Activated CD4-positive, CD25-positive, alpha-beta regulatory T cell treated with anti-CD3 and anti-CD28 coated beads, Interleukin-2, amount 50 U/mL, for 72 hours (primary cell): ENCODE measurements at places on chromosomes 5 and 9.
A peak's percentile ranks its signal among the peaks of the same experiment; 100 is the strongest.

- DNase-seq = no peak
These were observed 219.3 kb downstream of the SMARCA2 start for GRCh38 chr9:2234371-2234893.

DNA sequence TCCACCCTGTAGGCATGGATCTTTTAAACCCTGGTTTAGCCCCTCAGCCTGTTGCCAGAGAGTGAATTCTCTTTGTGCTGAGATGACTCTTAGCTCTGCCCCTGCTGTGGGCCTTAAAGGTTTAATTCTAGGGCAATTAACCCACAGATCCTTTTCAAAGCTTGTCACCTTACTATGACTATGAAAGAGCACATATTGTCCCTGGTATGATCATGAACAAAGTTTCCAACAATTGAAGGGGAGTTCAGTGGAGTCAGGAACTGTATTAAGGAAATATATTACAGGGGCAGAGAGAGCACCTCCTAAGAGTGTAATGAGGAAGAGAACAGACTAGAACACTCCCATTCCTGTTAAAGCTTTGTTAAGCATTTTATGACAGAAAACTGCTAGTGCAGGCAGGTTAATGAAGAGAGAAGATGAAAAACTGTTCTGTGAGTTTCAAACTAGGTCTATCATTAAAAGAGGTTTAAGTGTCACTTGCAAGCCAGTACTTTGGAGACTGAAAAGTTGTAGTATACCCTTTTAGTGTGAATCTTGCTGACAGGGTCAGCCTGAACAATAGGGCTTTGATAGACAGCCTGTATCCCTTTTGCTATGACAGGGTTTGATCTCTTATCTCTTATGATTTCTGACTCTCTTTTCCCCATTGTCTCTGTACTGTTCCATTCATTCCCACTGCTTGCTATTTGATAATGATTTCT, 104.2 kb upstream of the ELL2 start:
- DNase-seq = no peak

DNA sequence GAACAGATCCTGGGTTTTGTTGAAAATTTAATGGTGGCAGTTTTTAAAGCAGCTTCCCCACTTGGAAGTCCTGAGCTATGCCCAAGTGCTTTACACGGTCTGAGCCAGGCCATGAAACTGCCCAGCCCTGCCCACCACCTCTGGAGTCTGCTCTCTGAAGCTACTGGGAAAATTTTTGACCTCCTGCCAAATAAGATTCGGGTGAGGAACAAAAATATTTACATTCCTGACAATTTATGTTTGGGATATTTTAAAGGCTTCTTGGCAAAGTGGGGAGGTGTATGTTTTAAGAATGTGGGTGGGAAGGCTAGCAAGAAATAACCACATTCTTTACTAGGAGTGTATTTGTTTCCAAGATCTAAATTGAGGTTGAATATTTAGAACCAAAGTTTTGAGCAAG, 50.0 kb downstream of the HACD4 start:
- DNase-seq = no peak

DNA sequence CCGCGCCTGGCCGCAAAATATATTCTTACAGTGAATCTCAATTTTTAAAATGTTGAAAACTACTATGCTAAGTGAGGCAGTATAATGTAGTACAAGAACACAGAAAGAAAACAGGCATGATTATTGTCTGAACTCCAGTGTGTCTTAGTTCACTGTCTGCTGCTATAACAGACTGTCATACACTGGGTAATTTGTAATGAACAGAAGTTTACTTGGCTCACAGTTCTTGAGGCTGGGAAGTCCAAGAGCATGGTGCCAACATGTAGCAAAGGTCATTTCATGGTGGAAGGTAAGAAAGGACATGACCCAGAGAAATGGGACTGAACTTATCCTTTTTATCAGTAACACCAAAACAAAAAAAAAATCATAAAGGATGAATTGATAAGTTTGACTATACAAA, 19.9 kb upstream of the TEX10 start:
- DNase-seq = no peak

DNA sequence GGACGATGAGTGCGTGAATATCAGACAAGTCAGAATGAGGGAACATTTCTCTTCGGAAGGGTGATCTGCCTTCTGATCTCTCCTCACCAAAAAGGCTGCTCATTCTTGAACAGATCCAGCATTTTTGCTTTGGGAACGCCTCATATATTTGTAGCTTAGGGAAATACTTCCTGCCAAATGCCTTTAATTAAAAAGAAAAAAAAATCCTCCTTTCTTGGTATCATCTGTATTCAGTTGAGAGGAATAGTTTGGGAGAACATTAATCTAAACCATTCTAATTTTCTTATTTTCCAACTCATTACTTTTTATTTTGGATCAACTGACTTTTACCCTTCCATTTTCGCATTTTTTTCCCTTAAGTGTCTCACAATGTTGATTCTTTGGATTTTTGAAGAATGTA, 163.4 kb downstream of the SNX18 start:
- no peak for DNase-seq

- no peak for DNase-seq
These were observed 84.0 kb downstream of the OSMR start for GRCh38 chr5:38929838-38930237.

GRCh38 chr9:99860266-99860665, 38.6 kb downstream of the NR4A3 start:
- DNase-seq = no peak

- peak; percentile 73 for DNase-seq
These were observed 780 bp downstream of the RNU6ATAC start for GRCh38 chr9:134163371-134164196.

GRCh38 chr5:138402640-138403039, 36.2 kb upstream of the REEP2 start:
- no peak for DNase-seq

- no peak for DNase-seq
These were observed 22.1 kb downstream of the CEP72 start for GRCh38 chr5:634191-634590.

- DNase-seq = no peak
These were observed 648.5 kb upstream of the WWC1 start for GRCh38 chr5:167642779-167643517.

DNA sequence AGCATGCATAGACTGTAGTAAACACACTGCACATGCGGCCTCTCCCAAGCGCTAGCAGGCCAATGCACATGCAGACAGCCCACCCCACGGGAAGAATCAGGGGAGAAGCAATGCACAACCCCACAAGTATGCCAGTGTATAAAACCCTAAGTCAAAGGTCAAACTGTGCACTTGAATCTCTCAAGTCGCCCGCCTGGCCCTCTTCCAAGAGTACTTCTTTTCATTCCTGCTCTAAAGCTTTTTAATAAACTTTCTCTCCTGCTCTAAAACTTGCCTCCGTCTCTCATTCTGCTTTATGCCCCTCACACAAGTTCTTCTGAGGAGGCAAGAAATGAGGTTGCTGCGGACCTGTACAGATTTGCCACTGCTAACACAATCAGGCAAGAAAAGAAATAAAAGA, 50.4 kb downstream of the PTPDC1 start:
- DNase-seq = no peak

GRCh38 chr5:152990649-152991048, 499.8 kb upstream of the GRIA1 start:
- no peak for DNase-seq

- DNase-seq = no peak
These were observed 31.3 kb downstream of the TNFSF15 start for GRCh38 chr9:114774524-114774923.

GRCh38 chr5:33763435-33763834, 128.4 kb downstream of the ADAMTS12 start:
- DNase-seq = no peak

DNA sequence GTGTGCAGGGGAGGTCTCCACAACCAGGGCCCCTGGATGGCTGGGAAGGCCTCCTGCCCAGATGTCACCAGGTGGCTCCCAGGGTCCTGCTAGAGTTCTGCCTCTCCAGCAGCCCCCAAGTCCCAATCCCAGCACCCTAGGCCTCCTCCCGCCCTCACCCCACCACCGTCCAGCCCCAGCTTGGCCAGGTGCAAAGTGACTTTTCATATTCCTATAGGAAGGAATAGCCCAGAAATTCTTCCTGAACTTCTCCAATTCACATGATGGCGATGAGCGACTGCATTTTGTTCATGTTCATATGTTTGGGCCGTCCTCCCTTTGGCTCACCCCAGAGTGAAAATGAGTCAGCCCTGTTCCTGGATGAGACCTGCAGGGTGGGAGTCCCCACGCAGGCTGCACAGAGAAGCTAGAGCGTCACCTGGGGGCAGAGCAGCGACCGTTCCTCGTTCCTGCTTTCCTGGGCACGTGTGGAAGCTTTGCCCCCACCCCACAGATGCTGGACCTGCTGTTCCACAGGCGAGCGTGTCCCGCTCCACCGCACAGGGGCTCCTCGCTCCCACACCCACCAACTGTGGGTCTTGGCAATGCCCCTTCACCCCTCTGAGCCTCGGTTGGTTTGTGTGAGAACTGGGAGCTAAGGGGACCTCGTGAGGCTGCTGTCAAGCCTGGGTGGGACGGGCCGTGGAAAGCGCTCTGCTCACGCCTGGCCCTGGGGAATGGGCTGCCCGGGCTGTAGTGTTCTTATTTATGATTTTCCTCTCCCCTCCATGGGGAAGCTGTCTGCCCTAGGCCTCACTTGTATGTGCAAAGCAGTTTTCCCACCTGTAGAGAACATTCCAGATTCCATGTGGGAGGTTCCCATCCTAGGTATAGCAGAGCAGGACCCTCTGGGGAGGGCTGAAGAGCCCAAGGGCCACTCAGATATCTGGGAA, 6.9 kb downstream of the MRPS2 start:
- peak; percentile 1 for DNase-seq

- DNase-seq = no peak
These were observed 91.5 kb downstream of the ADAMTS6 start for GRCh38 chr5:65390208-65390607.
